ENCODE measurements at places on chromosomes 12 and 14.

- H3K4me1 ChIP-seq = no peaks in the 10 kb centered on the region
- no peaks in the 10 kb centered on the region for H3K36me3 ChIP-seq
- H3K27me3 ChIP-seq = peaks cover 1% of the 10 kb centered on the region
- no peak overlapping the region for H3K4me3 ChIP-seq
- no peak for DNase-seq
- no peak overlapping the region for H3K27ac ChIP-seq
Measured at GRCh38 chr12:38456537-38457120, 140.1 kb downstream of the ALG10B start.

GRCh38 chr14:24407608-24408325 is 9.0 kb downstream of the NYNRIN start:
- peaks cover 14% of the 10 kb centered on the region for H3K36me3 ChIP-seq
- H3K27ac ChIP-seq = no peak overlapping the region
- no peak for DNase-seq
- H3K4me3 ChIP-seq = no peak overlapping the region

DNA sequence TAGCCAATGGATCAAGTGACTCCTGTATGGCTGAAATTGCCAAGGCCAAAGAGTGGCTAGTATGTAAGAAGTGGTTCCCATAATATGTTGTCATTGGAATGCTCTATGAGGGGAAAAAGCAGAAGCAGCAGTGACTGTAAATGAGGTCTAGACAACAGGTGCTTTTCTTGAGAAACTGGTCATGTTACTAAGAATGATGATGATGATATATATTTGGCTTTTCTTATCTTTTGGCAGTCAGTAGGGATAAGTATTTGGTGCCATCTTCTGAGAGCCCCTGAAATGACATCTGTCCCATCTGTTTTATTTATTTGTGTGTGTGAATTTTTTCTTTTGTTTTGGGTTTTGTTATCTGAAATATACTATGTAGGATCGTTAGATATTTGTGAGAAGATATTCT is 141.7 kb downstream of the SYT1 start:
- H3K4me1 ChIP-seq = no peaks in the 10 kb centered on the region
- H3K4me3 ChIP-seq = no peak overlapping the region
- DNase-seq = no peak
- no peak overlapping the region for H3K27ac ChIP-seq

- H3K4me1 ChIP-seq = peaks cover 20% of the 10 kb centered on the region
- no peaks in the 10 kb centered on the region for H3K27me3 ChIP-seq
- peak overlapping the region; percentile 65 for H3K27ac ChIP-seq
- no peak for DNase-seq
Measured at GRCh38 chr12:121592320-121592719, 11.5 kb upstream of the KDM2B start.

GRCh38 chr12:116122628-116123027 is 154.9 kb downstream of the MED13L start:
- no peaks in the 10 kb centered on the region for H3K27me3 ChIP-seq
- peaks cover 87% of the 10 kb centered on the region for H3K4me1 ChIP-seq
- peak overlapping the region; percentile 95 for H3K27ac ChIP-seq
- no peak for DNase-seq

- no peak overlapping the region for H3K27ac ChIP-seq
- no peak overlapping the region for H3K4me3 ChIP-seq
- no peaks in the 10 kb centered on the region for H3K36me3 ChIP-seq
- H3K4me1 ChIP-seq = peaks cover 13% of the 10 kb centered on the region
Measured at GRCh38 chr14:93201155-93201704, 5.6 kb downstream of the GON7 start.

GRCh38 chr12:23729359-23729758 is 220.1 kb downstream of the SOX5 start:
- H3K4me1 ChIP-seq = peaks cover 9% of the 10 kb centered on the region
- no peak overlapping the region for H3K4me3 ChIP-seq
- H3K27ac ChIP-seq = no peak overlapping the region
- H3K27me3 ChIP-seq = no peaks in the 10 kb centered on the region
- H3K36me3 ChIP-seq = peaks cover 5% of the 10 kb centered on the region

DNA sequence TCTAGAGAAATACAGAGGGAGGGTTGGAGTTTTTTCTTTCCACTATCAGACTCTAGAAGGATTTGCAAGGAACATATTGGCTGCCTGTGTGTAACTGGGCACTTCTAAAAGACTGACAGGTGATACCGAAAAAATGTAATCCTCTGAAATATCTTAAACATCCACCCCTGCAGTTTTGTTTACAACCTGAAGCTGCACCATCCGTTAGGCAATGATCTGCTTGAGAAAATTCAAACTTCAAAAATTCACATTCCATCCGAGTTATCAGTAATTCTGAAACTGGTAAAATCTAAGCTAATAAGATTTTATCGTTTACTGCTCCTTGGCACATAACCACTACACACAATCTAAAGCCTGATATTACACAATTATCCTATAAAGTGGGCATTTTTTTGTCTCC is 528.6 kb downstream of the FUT8 start:
- DNase-seq = no peak
- H3K4me3 ChIP-seq = no peak overlapping the region
- no peak overlapping the region for H3K27ac ChIP-seq
- H3K27me3 ChIP-seq = peaks cover 11% of the 10 kb centered on the region
- no peaks in the 10 kb centered on the region for H3K36me3 ChIP-seq

DNA sequence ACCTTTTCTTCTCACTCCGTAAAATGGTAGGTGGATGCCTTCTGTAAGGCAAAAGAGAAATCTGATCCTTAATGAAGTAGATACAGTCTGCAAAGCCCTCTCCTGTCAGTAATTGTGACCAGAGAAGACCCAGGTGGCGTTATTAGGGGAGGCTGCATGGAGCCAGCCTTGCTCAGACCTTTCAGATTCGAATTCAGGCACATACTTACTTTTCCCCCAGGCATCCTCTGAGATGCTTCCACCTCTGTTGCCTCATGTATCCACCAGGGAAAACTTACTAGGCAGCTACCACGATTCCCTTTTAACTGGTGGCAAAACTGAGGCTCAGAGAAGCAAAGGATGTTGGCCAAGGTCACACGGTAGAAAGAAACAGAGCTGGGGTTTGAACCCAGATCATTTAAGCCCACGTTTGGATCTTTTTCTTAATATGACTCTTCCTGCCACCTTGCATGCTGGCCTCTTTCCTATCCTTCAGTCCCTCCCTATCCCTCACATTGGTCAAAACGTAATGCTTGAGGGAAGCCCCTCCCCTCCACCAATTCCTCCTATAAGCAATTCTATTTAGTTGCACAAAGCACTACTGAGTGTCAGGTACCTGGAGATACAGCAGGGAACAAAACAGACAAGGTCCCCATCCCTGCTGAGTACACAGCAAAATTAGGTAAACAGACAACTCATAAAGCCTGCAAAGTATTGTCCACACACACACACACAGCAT is 179.4 kb downstream of the KSR2 start:
- H3K36me3 ChIP-seq = peaks cover 3% of the 10 kb centered on the region
- H3K27ac ChIP-seq = no peak overlapping the region
- no peak overlapping the region for H3K4me3 ChIP-seq
- no peak for DNase-seq

- no peaks in the 10 kb centered on the region for H3K36me3 ChIP-seq
- DNase-seq = no peak
- no peak overlapping the region for H3K27ac ChIP-seq
- no peak overlapping the region for H3K4me3 ChIP-seq
- H3K4me1 ChIP-seq = no peaks in the 10 kb centered on the region
Measured at GRCh38 chr12:69630191-69630590, 19.5 kb upstream of the LRRC10 start.

DNA sequence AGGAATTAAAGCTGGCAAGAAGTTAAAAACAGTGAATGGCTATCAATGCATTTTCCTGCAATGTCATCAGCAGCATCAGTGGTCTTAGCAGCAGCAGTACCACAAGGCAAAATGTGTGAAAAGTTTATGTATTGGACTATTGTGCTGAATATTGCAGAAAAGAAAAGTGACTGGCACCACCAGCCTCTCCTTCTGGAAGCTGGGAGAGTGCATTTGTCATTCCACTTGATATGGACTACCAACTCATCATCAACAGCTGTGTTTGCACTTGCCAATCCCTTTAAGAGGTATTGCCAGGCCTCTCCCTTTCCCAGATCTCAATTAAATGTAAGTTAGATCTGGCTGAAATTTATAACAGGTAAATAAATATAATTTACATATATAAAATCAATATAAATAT is 151.0 kb upstream of the GZMB start:
- no peak for DNase-seq
- no peak overlapping the region for H3K27ac ChIP-seq
- peaks cover 16% of the 10 kb centered on the region for H3K27me3 ChIP-seq
- no peak overlapping the region for H3K4me3 ChIP-seq
- H3K36me3 ChIP-seq = no peaks in the 10 kb centered on the region

DNA sequence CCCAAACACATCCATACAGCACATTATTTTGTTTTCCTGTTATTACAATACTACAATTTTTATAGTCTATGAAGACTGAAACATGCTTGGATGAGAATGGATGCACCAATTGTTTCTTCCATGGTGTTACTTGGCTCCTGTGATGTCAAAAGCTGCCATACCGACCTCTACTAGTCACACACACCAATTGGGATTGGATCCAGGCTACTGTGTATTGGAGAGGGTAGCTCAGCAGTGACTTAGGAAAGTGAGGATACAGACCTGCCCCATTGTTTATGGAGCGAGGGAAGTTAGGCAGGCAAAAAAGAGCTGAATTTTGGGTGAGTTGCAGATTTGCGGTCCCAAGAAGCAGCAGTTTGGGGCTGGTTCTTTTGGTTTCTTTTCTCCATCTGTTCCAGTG is 30.8 kb upstream of the AKAP6 start:
- no peaks in the 10 kb centered on the region for H3K4me1 ChIP-seq
- H3K27me3 ChIP-seq = no peaks in the 10 kb centered on the region
- H3K4me3 ChIP-seq = no peak overlapping the region
- DNase-seq = no peak
- no peak overlapping the region for H3K27ac ChIP-seq

DNA sequence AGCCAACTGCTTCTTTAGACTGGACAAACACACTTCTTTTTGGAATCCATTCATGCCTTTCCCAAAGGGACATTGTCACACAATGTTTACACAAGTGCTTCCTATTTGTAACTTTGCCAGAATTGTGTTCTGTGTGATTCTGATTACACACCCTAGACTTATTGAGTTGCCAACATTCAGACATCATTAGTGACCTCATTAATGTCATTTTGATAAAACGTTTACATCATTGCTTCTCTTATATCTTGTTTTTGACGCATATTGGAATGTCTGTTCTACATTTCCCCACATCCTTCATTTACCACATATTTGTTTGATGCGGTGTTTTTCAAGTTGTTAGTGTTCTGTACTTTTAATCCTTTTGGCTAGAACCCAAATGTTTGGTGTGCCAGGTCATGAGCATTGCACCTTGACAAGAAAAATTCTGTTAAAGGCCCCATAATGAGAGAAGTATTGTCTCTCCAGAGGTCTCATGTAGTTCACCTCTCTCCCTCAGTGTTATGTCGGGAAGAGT is 305.5 kb downstream of the AEBP2 start:
- H3K36me3 ChIP-seq = peaks cover 8% of the 10 kb centered on the region
- H3K4me1 ChIP-seq = peaks cover 39% of the 10 kb centered on the region
- H3K4me3 ChIP-seq = no peak overlapping the region
- no peaks in the 10 kb centered on the region for H3K27me3 ChIP-seq
- no peak overlapping the region for H3K27ac ChIP-seq

GRCh38 chr12:55720894-55721444 is 776 bp downstream of the RDH5 start:
- no peak for DNase-seq
- H3K4me1 ChIP-seq = peaks cover 71% of the 10 kb centered on the region
- H3K27ac ChIP-seq = peak overlapping the region; percentile 85
- peaks cover 19% of the 10 kb centered on the region for H3K36me3 ChIP-seq
- H3K4me3 ChIP-seq = no peak overlapping the region
- H3K27me3 ChIP-seq = no peaks in the 10 kb centered on the region

- H3K27me3 ChIP-seq = no peaks in the 10 kb centered on the region
- H3K36me3 ChIP-seq = peaks cover 12% of the 10 kb centered on the region
- no peak for DNase-seq
- peaks cover 59% of the 10 kb centered on the region for H3K4me1 ChIP-seq
- H3K4me3 ChIP-seq = peak overlapping the region; percentile 94
Measured at GRCh38 chr12:56634242-56634836, 4.2 kb upstream of the BAZ2A start.

- peaks cover 46% of the 10 kb centered on the region for H3K4me1 ChIP-seq
- H3K27ac ChIP-seq = peak overlapping the region; percentile 81
- no peaks in the 10 kb centered on the region for H3K27me3 ChIP-seq
- H3K4me3 ChIP-seq = no peak overlapping the region
Measured at GRCh38 chr14:89179891-89180404, 237.1 kb downstream of the FOXN3 start.

- no peak for DNase-seq
- no peaks in the 10 kb centered on the region for H3K4me1 ChIP-seq
- no peak overlapping the region for H3K4me3 ChIP-seq
- H3K27ac ChIP-seq = no peak overlapping the region
- peaks cover 15% of the 10 kb centered on the region for H3K36me3 ChIP-seq
Measured at GRCh38 chr12:32739279-32739678, 16.4 kb downstream of the YARS2 start.
